ENCODE measurements at places on chromosomes 12 and 14.

GRCh38 chr14:81402123-81402495, 2.0 kb upstream of the STON2 start:
- DNase-seq, result no peak

- DNase-seq, result peak; percentile 58
Observed at GRCh38 chr14:102184316-102185035, 44.8 kb downstream of the WDR20 start.

DNA sequence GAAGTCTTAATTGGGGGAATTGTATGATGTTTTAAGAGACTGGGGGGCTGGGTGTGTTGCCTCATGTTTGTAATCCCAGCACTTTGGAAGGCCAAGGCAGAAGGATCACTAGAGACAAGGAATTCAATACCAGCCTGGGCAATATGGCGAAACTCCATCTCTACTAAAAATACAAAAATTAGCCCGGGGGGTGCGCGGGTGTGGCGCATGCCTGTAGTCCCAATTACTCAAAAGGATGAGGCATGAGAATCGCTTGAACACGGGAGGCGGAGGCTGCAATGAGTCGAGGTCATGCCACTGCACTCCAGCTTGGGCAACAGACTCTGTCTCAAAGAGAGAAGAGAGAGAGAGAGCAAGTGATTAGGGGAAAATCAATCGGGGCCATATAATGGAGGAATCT, 600.5 kb downstream of the SLC16A7 start:
- DNase-seq, result no peak

- no peak for DNase-seq
Observed at GRCh38 chr12:105839629-105840127, 299.1 kb downstream of the NUAK1 start.

GRCh38 chr14:91366749-91367148, 50.9 kb downstream of the CCDC88C start:
- no peak for DNase-seq

GRCh38 chr12:1633459-1633858, 4.4 kb downstream of the WNT5B start:
- no peak for DNase-seq

DNA sequence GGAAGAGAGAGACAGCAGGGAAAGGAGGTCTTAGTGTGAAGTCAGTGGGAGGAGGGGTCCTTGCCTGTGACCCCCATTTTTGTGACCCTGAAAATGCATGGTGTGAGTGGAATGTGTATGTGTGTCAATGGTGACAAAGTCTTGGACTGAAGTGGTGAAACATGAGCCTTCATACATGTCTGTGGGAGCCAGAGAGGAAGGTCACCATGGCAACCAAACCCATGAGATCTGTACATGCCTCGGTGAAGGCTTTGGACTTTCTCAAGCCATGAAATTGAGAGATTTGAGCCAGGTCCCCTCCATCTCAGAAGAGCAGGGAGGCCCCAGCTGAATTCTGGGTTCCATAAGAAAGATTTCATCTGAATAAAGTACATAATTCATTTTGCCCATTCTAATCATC, 108.7 kb downstream of the TTC8 start:
- DNase-seq, result no peak

GRCh38 chr12:69468237-69469026, 1.8 kb upstream of the FRS2 start:
- no peak for DNase-seq

DNA sequence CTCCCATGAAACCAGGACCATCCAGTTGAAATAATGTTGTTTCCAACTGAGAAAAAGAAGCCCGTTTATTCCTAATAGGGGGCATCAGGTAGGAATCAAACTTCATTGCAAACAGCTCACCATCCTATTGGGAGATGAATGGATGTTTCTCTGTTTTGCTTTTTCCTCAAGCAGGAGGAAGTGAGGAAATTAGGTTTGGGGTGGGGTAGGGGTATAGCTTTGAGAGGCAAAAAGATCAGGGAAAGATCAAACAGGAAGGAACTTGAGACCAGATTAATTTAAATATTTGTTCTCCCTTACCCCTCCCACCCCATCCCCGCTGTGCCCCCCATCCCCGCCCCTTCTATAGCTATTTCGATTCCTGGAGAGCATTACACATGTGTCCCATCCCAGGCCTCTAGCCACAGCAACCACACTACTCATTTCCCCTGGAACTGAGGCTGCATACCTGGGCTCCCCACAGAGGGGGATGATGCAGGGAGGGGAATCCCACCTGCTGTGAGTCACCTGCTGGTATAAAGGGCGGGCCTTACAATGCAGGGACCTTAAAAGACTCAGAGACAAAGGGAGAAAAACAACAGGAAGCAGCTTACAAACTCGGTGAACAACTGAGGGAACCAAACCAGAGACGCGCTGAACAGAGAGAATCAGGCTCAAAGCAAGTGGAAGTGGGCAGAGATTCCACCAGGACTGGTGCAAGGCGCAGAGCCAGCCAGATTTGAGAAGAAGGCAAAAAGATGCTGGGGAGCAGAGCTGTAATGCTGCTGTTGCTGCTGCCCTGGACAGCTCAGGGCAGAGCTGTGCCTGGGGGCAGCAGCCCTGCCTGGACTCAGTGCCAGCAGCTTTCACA, at the start of gene IL23A:
IL23A (plus strand) TSS at position 577 of the 850 bp plus-strand sequence; CDS start at position 738, 161 bp downstream.
- peak; percentile 75 for DNase-seq

DNA sequence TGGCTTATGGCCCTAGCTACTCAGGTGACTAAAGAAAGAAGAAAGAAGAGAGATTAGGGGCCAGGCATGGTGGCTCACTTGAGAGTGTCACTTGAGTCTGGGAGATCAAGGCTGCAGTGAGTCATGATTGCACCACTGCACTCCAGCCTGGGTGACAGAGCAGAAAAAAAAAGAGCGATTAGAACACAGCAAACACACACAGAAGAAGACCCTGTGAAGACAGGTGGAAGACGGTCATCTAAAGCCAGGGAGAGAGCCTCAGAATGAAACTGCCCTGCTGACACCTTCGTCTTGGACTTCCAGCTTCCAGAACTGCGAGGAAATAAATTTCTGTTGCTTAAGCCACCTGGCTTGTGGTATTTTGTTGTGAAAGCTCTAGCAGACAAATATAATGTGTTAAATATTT, 17.5 kb upstream of the PPP1CC start:
- DNase-seq, result no peak

DNA sequence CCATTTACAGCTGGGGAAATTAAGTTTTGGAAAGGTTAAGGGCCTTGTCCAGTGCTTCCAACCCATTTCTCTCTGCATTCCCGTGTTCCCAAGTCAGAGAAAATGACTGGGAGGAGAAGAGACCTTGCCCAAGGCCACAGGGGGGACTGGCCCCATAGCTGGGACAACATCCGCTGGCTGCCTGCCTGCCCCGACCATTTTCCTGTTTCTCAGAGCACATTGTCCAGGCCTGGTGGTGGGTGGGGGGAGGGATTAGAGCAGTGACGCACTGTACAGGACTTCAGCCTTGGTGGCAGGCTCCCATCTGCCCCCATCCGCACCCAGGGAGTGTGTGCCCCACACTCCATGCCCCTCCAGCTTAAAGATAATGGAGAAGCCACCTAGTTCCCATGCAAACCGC, 27.7 kb downstream of the DIO3 start:
- no peak for DNase-seq

DNA sequence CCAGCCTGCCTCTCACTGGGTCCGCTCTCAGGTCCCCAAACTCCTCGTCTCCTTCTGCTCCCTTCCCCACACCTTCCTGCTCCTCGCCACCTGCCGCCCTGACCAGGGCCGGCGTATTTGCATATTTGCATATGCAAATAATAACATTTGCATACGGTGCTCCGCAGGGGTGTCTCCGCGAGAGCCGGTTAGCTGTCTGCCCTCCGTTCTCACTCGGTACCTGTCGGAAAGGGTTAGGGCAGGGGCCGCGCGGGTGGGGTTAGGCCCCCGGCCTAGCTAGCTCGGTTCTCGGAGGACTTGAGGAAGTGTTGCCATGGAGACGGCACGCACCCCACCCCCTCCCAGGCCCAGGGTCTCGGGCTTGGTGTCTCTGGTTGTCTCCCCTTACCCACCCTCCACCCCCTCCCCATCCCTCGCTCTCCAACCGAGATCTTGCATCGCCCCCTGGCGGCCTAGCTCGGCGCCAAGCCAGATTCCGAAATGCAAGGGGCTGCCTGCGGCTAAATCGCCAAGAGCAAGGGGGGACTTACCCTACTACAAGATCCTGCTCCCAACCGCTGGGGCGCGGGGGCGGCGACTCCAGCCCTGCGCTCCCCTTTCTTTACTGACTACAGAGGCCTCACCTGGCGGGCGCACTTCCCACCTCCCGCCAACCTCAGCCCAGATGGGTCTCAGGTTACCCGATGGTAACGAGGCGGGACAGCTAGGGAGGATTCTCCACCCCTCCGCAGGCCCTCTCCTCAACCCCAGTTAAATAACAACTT, 8.1 kb downstream of the STAC3 start:
- peak; percentile 79 for DNase-seq

- DNase-seq, result no peak
Observed at GRCh38 chr12:10720974-10721650, 2.0 kb downstream of the YBX3 start.

GRCh38 chr14:95523815-95524448, 7.5 kb upstream of the SYNE3 start:
- no peak for DNase-seq

DNA sequence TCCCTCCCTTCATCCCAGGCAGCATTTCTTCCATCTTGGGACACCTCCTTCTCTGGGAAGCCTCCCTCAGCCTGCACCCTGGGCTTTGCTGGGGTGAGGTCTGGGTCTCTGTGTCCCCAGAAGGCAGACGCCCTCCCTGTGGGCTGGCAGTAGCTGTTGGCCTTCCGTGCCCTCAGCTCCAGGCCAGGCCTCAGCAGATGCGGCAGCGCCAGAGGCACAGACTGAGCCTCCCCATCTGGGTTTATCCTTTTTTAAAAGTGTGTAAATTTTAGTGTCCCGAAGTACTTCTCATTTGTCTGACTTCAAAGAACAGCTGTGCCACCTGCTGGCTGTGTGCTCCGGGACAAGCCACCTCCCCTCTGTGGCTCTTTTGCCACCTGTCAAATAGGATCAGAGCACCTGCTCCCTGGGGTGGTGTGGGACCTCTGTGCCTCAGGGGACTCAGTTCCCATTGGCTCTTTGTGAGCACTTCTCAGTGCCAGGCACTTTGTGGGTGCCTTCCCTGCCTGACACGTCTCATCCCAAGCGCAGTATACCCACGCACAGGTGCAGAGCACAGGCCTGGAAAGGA, 11.1 kb downstream of the EXOC3L4 start:
- DNase-seq, result peak; percentile 63

DNA sequence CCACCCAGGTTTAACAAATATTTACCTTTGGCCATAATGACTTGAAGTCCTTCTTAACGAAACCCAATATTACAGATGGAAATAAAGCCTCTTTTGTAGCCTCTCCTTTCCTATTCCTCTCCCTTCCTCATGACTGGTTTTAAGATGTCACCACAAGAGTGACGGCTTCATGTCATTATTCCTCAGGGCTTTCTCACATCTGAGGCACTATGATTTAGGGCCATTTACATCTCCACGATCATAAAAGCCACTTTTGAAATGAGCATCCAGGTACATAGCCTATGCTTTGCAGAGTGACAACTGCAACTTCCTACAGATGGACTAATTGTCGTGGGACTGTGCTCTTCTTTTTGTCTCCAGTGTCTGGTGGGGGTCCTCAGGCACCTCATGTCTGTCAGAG, 32.3 kb upstream of the DACT1 start:
- DNase-seq, result no peak

GRCh38 chr12:25017336-25017735, 68.4 kb upstream of the BCAT1 start:
- no peak for DNase-seq

- no peak for DNase-seq
Observed at GRCh38 chr14:68780358-68781160, 12.3 kb downstream of the ZFP36L1 start.

DNA sequence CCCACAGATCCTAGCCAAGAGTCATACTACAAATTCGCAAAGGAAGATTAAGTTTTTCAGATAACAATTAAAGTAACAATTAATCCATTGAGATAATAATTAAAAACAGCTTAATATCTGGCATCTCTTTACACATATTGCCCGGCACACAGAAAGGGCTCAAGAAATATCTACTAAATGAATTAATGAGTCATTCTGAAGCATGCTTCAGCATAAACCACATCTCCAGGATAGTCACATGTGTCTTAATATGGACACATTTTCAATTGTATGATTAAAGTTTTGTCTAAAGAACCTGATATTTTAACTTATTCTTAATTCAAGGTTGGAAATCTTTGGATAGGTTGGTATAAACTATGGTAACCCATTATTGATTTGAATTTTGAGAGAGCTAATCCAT, 9.6 kb downstream of the ITPR2 start:
- DNase-seq, result no peak

DNA sequence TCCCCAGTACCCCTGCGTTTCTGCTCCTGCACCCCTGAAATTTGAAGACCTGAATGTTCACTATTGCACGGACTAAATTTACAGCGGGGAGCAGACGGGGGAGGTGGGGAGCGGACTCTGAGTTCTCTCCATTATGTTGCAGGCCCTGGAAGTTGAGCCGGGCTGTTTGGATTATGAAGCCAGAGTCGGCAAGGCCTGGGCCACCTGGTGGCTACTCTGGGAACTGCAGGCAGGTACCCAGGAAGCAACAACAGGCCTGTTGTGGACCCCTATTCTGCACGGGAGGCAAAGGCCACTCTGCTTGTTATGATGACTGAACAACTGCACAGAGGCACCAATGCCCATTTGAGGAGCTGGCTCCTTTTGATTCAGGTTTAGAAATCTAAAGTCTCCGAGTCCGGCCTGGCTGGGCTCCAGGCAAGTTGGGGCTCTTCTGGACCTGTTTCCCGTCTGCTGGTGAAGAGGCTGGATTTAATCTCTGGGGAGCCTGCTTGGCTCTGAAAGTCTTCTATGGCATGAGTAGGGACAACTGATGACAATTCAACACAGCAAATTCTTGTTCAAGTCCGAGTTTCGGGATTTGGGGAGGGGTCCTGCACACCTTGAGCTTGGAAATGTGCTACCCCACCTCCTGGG, 34.1 kb upstream of the FAM181A start:
- DNase-seq, result peak; percentile 82

GRCh38 chr12:71800177-71800576, 39.4 kb upstream of the TBC1D15 start:
- DNase-seq, result no peak

GRCh38 chr14:41636492-41637392, 30.1 kb downstream of the LRFN5 start:
- DNase-seq, result no peak

DNA sequence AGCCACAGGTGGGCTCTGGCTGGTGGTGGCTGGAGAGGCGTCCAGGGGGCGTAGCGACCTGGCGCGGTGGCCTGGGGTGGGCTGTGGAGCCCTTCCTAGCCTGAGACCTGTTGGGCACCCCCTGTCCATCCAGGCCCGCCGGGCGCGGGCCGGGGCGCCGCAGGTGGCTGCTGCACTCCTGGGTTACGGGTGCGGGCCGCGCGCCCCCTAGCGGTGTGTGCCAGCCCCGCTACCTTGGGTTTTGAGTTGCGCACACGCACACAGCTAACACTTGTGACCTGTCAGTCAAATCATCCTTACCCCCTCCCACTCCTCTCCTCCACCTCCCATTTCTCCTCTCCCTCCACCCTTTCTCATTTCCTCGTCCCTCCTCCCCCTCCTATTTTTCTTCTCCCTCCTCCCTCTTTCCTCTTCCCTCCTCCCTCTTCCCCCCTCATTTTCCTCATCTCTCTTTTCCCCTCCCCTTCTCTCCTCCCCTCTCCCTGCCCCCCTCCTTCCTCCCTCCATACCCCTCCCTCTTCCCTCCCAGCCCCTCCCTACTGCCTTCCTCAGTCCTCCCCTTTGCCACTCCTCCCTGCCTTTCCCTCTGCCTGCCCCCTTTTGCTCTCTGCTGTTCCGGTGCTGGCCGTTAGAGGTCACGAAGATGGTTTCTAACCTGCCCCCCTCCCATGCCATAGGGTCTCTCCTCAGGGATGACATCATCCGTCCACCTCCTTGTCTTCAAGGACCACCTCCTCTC, 2.3 kb downstream of the MEG3 start:
- DNase-seq, result no peak

- no peak for DNase-seq
Observed at GRCh38 chr14:102223682-102224081, 81.3 kb downstream of the MOK start.
